ENCODE measurements at places on chromosomes 3 and 15.

DNA sequence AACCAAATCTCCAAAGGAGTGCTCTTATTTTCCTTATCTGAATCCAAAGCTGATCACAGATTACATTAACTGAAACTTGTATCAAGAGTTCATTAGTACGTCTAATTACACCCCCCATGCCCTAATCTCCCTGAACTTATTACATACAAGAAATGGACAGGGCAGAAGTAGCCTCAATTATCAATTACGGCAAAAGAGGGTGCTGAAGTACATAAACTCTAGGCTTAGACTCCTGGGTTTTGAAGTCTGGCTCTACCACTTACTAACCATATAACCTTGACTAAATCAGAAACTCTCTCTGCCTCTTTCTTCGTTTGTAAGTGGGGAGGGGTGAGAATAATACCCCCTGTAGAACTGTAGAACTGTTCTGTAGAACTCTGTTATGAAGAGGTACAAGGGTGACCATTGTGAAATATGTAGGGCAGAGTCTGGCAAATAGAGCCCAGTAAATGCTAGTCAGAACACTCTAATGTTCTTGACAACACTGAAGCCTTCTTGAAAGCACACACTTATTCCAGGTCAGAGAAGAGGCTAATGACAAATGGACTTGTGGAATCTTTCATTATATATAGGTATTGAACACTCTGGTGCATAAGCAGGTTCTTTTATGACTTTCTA is 19.6 kb upstream of the OR5K4 start:
- no peak for DNase-seq

- DNase-seq, result no peak
These were observed 345.0 kb downstream of the ZNF385D start for GRCh38 chr3:21405671-21406667.

DNA sequence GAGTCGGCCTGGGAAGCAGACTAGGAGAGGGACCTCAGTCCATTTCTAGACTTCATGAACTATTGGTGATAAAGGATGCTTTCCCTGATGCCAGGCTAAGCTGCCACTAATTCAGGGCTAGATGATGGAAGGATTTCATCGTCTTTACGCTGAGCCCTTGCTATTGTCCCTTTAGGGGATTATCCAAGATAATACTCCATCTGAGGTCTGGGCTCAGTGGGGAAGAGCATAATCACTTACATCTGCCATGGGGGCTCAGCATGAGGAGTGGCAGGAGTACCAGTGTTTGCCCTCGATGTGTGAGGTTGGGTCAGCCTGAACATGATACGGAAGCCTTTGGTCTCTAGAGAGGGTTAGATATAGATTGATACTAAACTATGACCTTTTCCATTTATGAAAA is 47.3 kb downstream of the PTPRG start:
- no peak for DNase-seq

- DNase-seq, result no peak
These were observed 107.2 kb downstream of the SNRPN start for GRCh38 chr15:25061808-25062550.

DNA sequence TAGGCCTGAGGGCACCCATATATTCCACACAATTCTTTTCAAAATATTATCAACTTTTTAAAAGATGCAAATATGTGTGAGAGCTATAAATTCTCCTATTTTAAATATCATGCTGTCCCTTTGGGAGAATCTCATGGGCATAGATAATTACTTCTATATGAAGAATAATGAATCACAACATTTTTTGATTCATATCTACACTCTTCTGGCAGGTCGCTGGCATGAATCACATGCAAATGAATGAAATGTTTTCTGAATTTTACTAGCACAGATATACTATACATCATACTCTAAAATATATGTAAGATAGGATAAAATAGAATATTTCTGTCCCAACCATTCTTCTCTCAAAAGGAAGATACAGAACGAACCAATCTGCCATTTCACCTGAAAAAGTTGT is 277.7 kb upstream of the KCNH8 start:
- no peak for DNase-seq

DNA sequence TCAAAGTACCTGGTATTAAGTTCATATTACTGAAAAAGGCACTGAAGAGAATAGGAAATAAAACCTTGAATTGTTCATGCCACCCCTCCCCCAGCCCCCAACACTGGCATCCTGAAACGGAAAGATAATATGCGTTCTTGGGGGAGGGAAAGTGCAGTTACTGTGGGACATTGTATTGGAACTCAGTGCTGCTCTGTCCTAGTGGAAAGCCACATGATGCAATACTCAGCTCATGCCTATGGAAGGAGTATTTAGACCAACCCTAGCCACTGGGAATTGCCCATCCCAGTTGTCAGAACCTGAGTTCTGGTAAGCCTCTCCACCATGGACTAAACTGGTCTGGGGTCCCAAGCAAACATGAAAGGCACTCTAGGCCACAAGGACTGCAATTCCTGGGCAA is 680.8 kb upstream of the BCHE start:
- DNase-seq, result no peak

DNA sequence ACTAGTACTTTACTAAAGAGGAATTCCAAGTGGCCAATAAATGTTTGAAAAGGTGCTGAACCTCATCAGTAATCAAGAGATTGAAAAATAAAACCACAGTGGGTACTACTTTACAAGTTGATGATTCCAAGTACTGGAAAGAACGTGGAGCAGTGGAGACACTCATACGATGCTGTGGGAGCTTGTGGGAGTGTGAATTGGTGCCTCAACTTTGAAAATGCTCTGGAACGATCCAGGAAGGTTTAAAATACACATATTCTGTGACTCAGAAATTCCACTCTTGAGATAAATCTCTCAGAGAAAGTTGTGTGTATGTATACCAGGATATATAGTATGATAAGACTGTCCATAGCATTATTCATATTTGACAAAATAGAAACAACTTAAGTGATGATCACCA is 9.3 kb downstream of the LRCH3 start:
- DNase-seq, result no peak

GRCh38 chr3:17110660-17111396 is 226.1 kb downstream of the PLCL2 start:
- DNase-seq, result peak; percentile 18

DNA sequence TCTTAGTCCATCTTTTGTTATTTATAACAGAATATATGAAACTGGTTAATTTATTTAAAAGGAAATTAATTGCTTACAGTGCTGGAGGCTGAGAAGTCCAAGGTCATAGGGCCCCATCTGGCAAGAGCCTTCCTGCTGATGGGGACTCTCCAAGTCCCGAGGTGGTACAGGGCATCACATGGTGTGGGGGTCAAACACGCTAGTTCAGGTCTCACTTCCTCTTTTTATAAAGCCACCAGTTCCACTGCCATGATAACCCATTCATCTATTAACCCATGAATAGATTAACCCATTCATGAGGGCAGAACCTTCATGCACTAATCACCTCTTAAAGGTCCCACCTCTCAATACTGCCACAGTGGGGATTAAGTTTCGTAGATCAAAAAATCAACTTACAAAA is 659.3 kb downstream of the NAALADL2 start:
- DNase-seq, result no peak

- no peak for DNase-seq
These were observed 214.2 kb downstream of the MEIS2 start for GRCh38 chr15:36886191-36886590.

DNA sequence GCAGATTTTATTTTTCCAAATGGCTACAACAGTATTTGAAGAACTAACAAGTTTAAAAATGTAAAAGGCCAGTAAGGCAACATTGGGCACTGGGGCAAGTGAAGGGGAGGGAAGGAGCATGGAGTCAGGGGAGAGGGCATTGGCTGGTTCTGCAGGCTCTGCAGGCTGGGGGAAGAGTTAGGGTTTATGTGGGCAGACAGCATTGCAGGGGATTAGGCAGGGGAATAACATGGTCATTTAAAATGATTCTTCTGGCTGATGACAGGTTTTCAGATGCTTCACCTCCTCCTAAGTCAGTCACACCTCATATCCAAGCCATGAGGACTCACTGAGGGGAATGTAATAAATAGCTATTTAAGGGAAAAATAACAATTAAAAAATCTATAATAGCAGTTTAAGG is 52.6 kb downstream of the BTD start:
- DNase-seq, result no peak

GRCh38 chr15:65653341-65653740 is 31.6 kb downstream of the SLC24A1 start:
- DNase-seq, result no peak
